ENCODE measurements at places on chromosomes 5 and 9.

GRCh38 chr9:37927601-37928551, 23.9 kb upstream of the SLC25A51 start:
- no peak for DNase-seq

GRCh38 chr5:90956511-90957097, 398.0 kb downstream of the ADGRV1 start:
- no peak for DNase-seq

DNA sequence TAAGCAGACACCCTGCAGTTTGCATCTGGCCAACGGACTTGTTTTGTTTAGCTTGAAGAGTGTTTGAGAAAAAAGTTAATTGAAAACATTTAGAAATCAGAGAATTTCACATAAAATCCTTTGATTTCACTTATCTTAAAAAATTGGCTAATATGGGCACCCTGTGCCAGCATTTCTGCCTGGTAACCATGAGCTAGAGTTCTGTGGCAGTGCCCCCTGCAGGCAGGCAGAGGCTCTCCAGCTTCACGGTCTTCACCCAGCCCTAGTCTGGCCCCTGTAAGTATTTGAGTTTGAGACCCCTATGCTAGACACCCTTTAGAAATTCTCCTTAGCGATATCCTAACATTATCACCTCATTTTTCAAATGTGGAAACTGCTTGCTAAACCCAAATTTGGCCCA, 18.8 kb upstream of the FANCC start:
- no peak for DNase-seq

GRCh38 chr9:86175743-86176456, 76.5 kb upstream of the GOLM1 start:
- no peak for DNase-seq

DNA sequence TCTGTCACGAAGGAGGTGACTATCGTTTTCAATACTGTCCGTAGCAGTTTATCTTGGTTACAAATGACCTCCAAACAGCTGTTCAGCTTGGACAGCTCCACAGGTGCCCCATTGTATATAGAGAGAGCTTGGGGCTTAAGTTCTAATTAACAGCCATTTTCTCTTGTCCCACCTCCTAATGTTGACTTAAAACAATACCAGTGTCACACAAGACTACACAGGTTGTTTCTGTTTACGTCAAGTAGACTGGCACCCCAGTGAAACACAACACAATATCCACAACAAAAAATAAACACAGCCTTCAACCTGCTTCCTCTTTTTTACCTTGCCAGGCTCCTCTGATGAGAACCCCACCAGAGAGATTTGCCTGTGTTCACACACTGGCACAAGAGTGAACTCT, 39.8 kb upstream of the TLE1 start:
- no peak for DNase-seq

GRCh38 chr5:1853531-1853930, 29.2 kb downstream of the IRX4 start:
- no peak for DNase-seq

Data from activated CD4-positive, alpha-beta T cell treated with anti-CD3 and anti-CD28 coated beads, Interleukin-2, amount 50 U/mL, for 24 hours (primary cell).